ENCODE measurements at places on chromosomes 2 and 18.

DNA sequence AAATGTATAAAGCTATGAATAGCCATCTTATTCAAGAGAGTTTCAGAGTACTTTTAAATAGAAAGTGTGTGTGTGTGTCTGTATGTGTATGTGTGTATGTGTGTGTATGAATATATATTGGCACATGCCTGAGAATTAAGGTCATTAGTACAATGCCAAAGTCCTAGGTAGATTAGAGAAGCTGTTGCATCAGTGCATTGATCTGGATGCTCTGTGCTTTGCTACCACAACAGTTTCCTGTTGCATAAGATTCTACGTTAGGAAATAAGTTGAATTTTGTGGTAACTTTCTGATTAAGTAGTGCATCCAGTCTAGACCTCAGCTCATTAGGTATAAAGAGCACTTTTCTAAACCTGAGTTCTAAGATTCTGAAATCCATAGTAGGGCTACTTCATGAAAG, 1102.8 kb upstream of the KLHL29 start:
- DNase-seq, result no peak

DNA sequence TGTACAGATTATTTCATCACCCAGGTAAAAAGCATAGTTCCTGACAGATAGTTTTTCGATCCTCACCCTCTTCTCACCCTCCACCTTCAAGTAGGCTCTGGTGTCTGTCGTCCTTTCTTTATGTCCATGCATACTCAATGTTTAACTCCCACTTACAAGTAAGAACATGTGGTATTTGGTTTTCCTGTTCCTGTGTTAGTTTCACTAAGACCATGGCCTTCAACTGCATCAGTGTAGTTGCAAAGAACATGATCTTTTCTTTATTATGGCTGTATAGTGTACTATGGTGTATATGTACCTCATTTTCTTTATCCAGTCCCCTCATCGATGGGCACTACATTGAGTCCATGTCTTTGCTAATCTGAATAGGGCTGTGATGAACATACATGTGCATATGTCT, 184.2 kb downstream of the KCNJ3 start:
- DNase-seq, result no peak

DNA sequence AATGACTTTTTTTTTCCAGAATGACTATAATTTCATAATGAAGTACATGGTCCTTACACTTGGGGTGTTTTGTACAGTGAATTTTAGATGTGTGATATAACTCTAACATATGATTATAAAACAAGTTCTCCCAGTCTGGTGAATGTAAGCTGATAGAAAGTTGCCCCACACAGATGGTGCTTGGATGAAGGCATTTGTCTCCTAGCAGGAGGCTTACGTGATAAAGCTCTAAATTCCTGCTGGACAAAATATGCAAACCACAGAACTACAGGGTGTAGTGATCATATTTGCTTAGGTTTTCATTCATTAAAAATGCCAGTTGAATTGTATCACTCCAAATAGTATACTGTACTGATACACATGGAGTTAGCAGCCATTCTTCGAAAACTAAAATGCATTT, 85.5 kb downstream of the DSC3 start:
- DNase-seq, result no peak

GRCh38 chr18:35680139-35680551, 98.6 kb downstream of the GALNT1 start:
- DNase-seq, result no peak

DNA sequence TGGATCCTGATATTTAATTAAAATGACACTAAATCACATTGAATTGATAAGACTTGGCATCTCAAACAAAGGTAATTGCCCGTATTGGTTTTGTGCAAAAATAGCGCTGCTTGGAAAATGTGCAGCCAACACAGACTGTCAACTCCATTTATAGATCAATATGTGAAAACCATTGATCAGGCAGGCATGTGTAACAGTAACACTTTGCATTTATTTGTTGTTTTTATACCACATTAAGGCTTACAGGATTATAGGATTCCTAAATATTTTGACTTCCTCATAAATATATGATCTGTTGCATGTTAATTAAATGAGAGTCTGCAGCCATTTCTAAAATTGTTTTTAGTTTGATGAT, 30.2 kb downstream of the ARHGAP15 start:
- no peak for DNase-seq

GRCh38 chr2:136210455-136210805, 92.5 kb upstream of the CXCR4 start:
- no peak for DNase-seq

GRCh38 chr2:12619975-12620374, 96.8 kb upstream of the TRIB2 start:
- DNase-seq, result no peak

- DNase-seq, result no peak
These were observed 16.6 kb upstream of the CPS1 start for GRCh38 chr2:210539578-210540416.
